ENCODE measurements at places on chromosomes 6 and 20.
A peak's percentile ranks its signal among the peaks of the same experiment; 100 is the strongest.

DNA sequence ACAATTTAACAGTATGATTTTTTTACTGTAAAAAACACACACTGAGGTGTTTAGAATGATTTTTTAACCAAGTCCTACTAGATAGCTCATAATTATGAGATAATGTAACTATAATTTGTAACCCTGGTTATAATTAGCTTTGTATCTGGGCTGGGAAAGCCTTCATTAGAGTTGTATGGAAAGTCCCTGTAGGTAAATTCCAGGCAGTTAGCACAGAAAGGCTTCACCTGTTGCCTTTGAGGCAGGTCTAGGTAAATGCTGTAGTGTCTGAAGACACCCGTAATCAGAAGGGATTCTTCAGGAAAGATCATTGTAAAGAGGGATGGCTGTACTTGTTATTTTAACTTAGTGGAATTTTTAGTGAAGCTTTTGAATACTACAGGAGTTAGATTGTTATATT is 1.9 kb downstream of the TMEM200A start:
- no peak for DNase-seq

DNA sequence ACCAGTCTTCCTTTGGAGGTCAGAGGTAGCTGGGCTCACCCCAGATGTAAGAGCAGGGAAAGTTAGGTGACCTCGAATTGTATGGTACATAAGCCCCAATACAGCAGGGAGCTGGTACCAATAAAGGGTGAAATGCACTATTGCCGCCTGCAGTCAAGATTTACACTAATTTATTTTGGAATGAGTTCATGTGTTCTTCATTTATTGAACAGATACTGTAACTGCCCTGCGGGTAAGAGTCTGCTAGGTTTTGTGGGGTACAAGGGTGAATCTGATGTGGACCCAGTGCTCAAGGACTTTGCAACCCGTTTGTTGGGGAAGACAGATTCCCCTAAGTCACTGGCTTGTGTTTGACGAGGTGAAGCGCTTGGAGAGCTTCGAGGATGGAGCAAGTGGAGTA is 2.5 kb upstream of the DNAJC5 start:
- DNase-seq: no peak

DNA sequence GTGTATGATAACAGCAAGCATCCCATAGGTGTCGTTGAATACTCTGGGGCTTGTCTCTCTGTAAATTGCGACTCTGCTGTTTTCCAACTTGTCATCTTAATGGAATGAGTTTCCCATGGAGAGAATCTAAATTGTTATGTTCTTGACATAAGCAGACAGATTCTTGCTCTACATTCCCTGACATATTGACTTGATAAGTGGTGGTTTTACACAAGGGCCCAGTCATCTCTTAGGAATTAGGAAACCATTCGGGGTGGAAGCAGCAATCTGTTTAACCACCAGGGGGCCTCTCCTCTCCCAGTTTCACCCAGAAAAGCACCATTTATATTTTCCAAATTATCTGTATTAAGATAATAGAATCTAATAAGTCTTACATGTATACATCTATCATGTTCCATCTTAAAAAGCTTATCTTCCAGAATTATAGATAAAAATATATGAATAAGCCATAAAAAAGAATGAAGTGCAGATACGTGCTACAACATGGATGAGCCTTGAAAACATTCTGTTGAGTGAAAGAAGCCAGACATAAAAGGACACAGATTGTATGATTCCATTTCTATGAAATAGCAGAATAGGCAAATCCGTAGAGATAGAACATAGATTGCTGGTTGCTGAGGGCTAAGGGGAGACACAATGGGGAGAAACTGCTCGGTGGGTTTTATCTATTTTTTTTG is 23.1 kb upstream of the MROH8 start:
- peak; percentile 39 for DNase-seq

- DNase-seq: no peak
These were observed 45.9 kb downstream of the INSM1 start for GRCh38 chr20:20413810-20414281.

DNA sequence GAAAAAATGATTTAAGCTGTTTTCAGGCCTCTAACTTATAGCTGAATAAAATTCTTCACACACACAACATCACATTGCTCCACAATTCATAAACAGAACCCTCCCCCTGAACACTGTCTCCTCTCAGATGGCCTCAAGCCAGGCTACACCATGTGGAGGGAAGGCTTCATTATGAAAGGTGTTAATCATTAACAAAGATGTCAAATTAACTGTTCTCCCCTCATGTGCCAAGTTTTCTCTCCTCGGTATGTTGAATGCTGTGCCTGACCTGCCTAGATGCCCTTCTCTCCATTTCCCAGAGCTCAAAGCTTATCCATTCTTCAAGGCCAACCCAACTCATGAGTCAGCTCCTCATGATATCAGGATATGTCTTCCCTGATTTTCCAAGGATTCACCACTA is 210.4 kb downstream of the GMDS start:
- DNase-seq: no peak

Data from NCI-H526 (cell line).